Fibroblast of the aortic adventitia (primary cell): ENCODE measurements at places on chromosomes 6 and 20.
A peak's percentile ranks its signal among the peaks of the same experiment; 100 is the strongest.

GRCh38 chr6:35426074-35426473 is 26.1 kb upstream of the FANCE start:
- DNase-seq, result no peak

GRCh38 chr6:28525496-28526039 is at the start of gene GPX5:
GPX5 (plus strand) TSS chr6:28525881; CDS start chr6:28526014, 133 bp downstream.
- no peak for DNase-seq

GRCh38 chr6:166435574-166435973 is 52.8 kb upstream of the MPC1 start:
- no peak for DNase-seq

DNA sequence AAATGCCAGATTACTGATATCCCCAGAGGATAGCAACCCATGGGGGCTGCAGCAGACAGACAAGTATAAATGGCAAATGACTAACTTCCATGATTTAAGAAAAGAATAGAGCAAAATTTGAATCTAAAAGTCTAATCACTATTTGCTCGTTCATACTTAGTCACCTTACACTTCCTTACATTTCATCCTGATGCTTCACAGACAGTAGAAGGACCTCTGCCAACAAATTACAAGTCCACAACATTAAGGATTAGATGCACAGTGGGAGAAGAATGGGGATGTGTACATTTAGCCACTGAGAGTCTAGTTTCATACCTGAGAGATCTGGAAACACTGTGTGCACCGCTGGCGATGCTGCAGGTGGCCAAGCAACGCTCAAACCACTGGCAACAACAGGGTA is 72.4 kb downstream of the FYN start:
- no peak for DNase-seq

DNA sequence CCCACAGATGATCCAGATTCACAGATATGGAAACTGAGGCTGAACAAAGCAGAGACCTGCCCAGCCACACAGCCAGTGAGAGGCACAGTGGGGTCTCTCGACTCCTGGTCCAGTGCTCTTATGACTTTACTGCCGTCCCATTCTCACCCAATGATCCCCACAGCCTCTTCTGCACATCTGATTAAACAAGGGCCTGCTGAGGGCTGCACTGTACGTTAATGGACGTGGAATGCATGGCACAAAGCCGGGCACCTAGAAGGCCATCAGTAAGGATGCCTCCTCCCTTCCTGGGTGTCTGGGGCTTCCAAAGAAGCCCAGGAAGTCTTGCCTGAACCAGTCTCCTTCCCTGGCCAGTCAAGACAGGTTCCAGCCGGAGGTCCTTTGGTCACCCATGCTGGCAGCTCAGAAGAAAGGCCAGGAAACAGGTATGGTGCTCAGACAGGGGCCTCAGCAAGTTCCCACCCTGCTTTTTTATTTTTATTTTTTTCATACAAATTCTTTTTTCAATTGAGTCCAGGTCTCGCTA is 3.8 kb downstream of the TFEB start:
- no peak for DNase-seq

DNA sequence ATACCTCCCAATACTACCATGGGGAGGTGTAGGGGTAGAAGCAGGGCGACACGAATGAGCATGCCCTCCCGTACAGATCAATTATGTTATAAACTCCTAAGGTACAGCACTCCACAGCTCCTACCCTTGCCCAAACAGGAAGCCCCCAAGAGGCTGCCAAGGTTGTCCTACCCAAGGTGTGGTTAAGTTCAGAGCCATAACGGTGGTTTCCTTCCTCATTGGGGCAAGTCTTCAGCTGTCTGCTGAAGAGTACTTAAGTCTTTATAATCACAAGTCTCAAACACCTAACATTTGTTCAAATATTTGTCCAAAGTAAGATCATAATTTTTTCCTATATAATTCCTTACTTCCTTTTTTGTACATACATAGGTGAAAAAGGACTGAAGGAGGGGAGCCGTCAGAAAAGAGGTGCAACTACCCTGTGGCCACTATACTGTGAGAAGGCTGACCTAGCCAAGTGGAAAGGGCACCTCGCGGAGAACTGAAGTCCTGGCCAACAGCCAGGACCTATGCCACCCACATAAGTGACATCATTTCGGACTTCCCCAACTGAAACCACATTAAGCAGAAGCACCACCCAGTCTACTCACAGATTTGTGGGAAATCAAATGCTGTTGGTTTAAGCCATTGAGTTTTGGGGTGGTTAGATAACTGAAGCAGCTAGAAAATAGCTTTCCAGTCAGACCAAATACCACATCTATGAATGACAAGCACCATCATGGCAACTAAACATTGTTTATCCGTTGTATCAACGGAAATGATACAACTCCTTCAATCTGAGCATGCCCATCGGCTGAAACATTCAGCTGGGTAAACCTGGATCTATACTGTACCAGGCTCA is 2.9 kb upstream of the RAB22A start:
- peak; percentile 23 for DNase-seq

- peak; percentile 0 for DNase-seq
These were observed at the start of gene RIMS1 for GRCh38 chr6:71886184-71887005. RIMS1 (plus strand) TSS chr6:71886550; CDS start chr6:71887024, 474 bp downstream.

DNA sequence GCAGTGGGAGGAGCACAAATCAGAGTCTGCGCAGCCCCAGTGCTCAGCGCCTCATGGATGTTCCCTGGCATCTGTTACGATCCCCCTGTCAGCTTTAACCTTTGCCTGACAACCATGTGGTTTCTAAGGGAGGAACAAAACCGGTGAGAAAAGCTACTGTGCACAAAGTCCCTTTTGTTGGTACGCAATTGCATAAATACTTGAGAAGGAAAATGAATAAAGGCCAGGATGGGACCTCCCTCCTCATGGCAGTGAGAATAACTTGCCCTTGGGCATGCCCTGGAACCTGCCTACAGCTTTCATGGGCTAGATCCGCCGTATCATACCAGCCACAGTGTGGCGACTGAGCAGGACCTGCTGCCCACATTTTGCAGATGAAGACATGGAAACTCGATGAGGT is 81.0 kb downstream of the RIN2 start:
- no peak for DNase-seq

GRCh38 chr6:3231247-3232016 is 4.0 kb upstream of the TUBB2B start:
- DNase-seq, result peak; percentile 66

DNA sequence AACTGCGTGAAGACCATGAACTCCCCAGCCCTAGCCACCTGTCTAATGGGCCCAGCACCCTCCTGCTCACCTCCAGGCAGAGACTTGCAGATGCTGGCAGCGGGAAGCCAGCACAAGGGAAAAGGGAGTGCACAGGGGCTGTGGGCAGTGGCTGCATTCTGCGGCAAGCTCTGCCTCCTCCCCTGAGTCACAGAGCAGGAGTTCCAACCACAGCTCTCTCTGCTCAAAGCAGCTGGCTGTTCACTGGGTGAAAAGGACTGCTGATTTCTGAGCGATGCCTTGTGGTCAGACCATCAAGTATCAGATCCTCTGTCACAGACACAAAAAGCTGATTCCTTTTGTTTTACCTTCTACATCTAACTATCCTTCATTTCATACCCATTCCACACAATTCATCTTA is 10.5 kb downstream of the NKX2-2 start:
- DNase-seq, result no peak

- no peak for DNase-seq
These were observed 216.5 kb upstream of the TENT5A start for GRCh38 chr6:81969011-81969410.

DNA sequence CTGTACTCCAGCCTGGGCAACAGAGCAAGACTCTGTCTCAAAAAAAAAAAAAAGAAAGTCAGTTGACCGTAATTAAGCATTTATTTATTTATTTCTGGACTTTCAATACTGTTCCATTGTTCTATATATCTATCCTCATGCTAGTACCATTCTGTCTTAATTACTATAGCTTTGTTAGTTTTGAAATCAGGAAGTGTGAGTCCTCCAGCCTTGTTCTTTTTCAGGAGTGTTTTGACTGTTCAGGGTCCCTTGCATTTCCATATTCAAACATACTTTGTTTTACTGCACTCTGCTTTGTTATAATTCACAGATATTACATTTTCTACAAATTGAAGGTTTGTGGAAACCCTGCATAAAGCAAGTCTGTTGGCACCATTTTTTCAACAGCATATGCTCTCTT is 36.7 kb upstream of the ASXL1 start:
- DNase-seq, result no peak

- DNase-seq, result no peak
These were observed 1.9 kb downstream of the BCL2L1 start for GRCh38 chr20:31720486-31721407.

DNA sequence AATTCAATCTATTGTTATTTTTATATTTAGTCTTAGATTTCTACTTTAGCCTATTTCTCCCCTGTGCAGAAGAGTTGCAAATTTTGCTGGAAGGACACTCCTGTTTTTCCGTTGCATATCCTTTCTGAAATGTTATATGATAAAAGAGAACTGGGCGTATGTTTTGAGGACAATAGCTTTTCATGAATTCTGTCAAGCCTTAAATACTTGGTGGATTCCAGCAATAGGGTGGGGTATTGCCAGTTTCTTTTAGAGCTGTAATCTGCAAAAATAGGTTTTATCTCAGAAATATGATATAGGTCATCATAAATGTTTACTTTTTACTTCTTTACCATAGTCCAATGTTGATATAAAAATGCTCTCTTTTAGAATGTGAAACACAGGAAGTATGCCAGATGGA is 42.0 kb downstream of the VTA1 start:
- peak; percentile 16 for DNase-seq

DNA sequence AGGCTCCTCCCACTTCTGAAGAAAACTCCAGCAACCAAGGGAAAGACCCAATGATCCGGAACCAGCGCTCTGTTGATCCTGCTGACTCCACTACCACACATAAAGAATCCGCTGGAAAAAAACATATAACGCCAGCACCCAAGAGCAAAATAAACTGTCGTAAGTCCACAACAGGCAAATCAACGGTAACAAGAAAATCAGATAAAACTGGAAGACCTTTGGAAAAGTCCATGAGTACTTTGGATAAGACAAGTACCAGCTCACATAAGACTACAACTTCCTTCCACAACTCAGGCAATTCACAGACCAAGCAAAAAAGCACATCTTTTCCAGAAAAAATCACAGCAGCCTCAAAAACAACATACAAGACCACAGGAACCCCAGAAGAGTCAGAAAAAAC is 8.0 kb downstream of the MUCL3 start:
- DNase-seq, result no peak
